Stimulated activated CD8-positive, alpha-beta memory T cell treated with anti-CD3 and anti-CD28 coated beads, Interleukin-2, amount 100 ng/mL, for 48 hours (primary cell): ENCODE measurements at places on chromosomes 1 and 21.

DNA sequence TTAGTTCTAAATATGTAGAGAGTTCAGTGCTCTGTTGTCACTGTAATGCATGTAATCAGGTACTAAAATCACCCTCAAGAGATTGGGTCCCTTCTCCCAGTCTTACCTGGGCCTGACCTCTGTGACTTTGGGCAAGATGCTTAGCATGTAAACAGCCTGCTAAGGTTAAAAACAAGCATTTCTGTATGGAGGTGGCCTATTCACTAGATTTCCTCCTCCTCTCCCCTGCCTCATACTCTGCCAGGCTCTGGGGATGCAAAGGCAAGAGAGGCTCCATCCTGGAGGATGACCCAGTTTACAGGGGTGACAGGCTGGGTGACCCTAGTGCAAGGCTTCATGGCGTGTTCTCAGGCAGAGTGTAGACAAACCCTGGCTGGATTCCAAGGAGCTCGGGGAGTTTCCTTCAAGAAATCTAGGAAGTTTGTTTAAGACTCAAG lies 28.8 kb downstream of the VANGL2 start:
- DNase-seq: no peak

GRCh38 chr1:65363484-65363883 lies 54.1 kb downstream of the DNAJC6 start:
- no peak for DNase-seq

- DNase-seq: no peak
Observed at GRCh38 chr1:51147394-51147793, 45.4 kb downstream of the C1orf185 start.

GRCh38 chr1:93925206-93925605 lies 16.0 kb upstream of the GCLM start:
- no peak for DNase-seq

- no peak for DNase-seq
Observed at GRCh38 chr1:8733484-8733883, 84.0 kb downstream of the RERE start.
